A549 treated with RU486 at 1 μM for 4 hours (cell line): ENCODE measurements at places on chromosomes 6 and 20. TPM values are rescaled to one million over a fixed set of nuclear protein-coding genes. Genes with fewer than 3 reads are reported as not detected.

The C6orf15 gene
- not detected in 5 replicates for total RNA-seq

The HLA-DQB1 gene
- not detected in 5 replicates for total RNA-seq

The MUCL3 gene
- total RNA-seq: 0.01 to 0.05 TPM (median 0.02 TPM) in 3 of 5 replicates, not detected in the others

The DNAAF9 gene
- 3.7 to 5.0 TPM (median 4.8 TPM) in 5 replicates for total RNA-seq

The HSPA12B gene
- total RNA-seq: 0.29 to 0.43 TPM (median 0.34 TPM) in 5 replicates

The HIVEP2 gene
- total RNA-seq: 2.5 to 4.0 TPM (median 3.4 TPM) in 5 replicates

The FRK gene
- total RNA-seq: 0.71 to 1.7 TPM (median 1.5 TPM) in 5 replicates

The NRSN2 gene
- 54.0 to 68.2 TPM (median 62.2 TPM) in 5 replicates for total RNA-seq

The PANK2 gene
- 51.7 to 59.5 TPM (median 57.6 TPM) in 5 replicates for total RNA-seq
